H9 (cell line): ENCODE measurements at places on chromosomes 16 and 17. TPM values are rescaled to one million over a fixed set of nuclear protein-coding genes. Genes with fewer than 3 reads are reported as not detected.
A peak's percentile ranks its signal among the peaks of the same experiment; 100 is the strongest.

DNA sequence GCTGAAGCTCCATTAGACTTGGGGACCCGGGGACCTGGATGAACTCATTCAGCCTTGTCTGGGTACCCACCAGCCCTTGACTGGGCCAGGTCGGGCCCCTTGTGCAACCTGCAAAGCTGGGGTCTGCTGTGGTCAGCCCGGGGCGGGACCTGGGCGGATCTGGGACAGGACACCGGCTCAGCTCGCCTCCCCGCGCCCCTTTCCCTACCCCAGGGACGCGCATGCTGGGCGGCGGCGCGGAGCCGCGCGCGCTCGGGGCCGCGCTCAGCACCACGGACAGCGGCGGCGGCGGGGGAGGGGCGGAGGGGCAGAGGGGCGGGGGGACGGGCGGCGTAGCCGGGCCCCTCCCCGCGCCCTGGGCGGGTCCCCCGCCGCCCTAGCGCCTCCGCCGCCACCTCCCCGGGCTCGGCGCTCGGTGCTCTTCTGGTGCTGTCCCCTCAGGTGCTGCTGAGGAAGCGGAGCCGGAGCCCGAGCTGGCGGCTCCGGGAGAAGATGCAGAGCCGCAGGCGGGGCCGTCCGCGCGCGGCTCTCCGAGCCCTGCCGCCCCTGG, 7.4 kb downstream of the ACD start:
- peak; percentile 69 for DNase-seq

GRCh38 chr16:35628976-35629375, 2169.6 kb downstream of the TP53TG3F start:
- no peak for DNase-seq

- DNase-seq: no peak
Observed at GRCh38 chr16:60739737-60740683, 1296.2 kb downstream of the CDH8 start.

MFAP4 gene
- total RNA-seq: 1.5 and 2.0 TPM in 2 replicates

ABCA8 gene
- total RNA-seq: not detected in 2 replicates

ABAT gene
- 6.2 and 7.3 TPM in 2 replicates for total RNA-seq

GRCh38 chr16:66427871-66428681, 981 bp downstream of the BEAN1 start:
- DNase-seq: no peak

- peak; percentile 36 for DNase-seq
Observed at GRCh38 chr17:66716236-66717026, 118.5 kb upstream of the CACNG5 start.

C17orf78 gene
- not detected in 2 replicates for total RNA-seq

DNA sequence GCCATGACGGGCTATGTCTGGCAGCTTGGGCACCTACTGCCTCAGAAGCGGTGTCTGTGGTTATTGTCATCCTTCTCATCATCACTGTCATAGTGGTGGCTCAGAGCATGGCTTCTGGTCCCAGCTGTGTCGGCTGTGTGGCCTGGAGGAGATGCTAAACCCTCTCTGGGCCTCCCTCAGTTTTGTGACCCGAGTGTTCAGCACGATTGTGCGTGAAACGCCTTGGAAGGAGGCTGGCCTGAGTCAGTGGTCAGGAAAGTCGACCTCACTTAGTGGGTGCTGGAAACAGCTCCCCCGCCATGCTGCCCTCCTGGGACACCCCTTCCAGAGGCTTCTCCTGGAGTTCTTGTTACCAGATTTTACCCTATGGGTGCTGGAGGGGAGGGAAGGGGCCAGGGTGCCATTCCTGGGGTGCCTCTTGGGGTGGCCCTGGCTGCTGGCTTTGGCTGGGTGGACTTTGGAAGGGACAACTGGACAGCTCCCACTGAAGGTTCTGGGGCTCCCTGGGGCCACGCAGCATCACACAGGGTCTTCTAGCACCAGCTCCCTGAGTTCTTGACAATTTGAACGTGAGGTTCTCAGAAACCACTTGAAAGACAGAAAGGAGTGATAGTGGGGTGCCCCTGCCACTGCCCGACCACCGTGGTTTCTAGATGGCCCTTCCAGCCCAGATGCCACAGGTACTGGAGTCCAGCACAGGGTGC, 226.5 kb upstream of the GSE1 start:
- no peak for DNase-seq

TMEM11 gene
- 32.5 and 34.3 TPM in 2 replicates for total RNA-seq

GRCh38 chr17:78735832-78736525, 46.1 kb downstream of the CYTH1 start:
- no peak for DNase-seq

- no peak for DNase-seq
Observed at GRCh38 chr17:79891113-79891730, 52.0 kb upstream of the CBX4 start.

CRHR1 gene
- 0.42 and 0.52 TPM in 2 replicates for total RNA-seq

DNA sequence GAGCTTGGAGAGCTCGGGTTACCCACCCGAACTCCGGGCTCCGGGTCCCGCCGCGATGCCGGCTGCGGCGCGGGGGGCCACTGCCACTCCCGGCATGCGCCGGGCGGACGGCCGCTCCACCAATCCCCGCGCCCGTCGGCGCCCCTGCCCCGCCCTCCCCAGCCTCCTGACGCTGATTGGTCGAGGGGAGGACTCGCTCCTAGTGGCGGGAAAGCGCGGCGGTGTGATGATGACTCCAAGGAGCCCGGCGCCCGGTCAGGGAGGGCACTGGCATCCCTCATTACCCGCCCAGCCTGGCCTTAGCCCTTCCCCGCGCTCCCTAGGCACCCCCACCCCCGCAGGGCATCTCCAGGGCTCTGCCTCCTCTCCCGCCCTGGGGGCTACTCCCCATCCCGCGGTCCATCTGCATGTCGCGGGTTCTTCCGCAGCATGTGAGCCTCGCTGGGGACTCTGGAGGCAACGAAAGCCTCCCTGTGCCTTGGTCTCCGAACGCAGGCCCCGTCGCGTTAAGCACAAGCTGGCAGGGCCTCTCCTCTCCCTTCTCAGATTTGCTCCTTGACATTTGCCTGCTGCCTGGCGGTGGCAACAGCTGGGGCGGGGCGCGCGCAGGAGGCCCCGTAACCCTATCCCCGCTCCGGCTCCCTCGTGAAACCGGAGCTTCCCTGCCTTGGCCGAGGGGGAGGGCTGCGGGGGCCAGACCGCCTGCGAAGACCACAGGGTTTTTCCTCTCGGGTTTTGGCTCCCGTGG, 1.7 kb downstream of the ATP2A1 start:
- peak; percentile 93 for DNase-seq

DNA sequence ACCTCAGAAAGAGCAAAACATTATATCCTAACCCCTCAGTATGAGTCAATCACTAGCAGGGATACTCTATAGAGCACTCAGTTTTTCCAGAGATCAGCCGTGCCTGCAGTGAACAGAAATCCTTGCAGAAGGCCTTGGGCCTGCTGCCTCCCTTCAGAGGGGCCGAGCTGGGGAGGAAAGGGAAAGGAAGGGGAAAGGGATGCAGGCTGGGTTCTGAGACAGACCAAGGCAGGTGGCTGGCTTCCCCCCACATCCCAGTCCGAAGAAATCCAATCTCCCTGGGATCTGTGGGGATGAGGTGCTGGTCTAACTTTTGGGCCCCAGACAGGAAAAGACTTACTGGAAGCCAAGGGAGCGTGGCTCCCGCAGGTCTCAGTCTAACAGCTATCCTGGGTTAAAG, 25.3 kb downstream of the SRL start:
- no peak for DNase-seq

- no peak for DNase-seq
Observed at GRCh38 chr17:2022647-2023240, 2.4 kb downstream of the RTN4RL1 start.

CBFB gene
- total RNA-seq: 76.3 and 84.3 TPM in 2 replicates

NPB gene
- total RNA-seq: 2.1 and 2.4 TPM in 2 replicates

- DNase-seq: no peak
Observed at GRCh38 chr17:82457929-82458178, 687 bp upstream of the NARF start.

TERB1 gene
- total RNA-seq: not detected in 2 replicates

DNA sequence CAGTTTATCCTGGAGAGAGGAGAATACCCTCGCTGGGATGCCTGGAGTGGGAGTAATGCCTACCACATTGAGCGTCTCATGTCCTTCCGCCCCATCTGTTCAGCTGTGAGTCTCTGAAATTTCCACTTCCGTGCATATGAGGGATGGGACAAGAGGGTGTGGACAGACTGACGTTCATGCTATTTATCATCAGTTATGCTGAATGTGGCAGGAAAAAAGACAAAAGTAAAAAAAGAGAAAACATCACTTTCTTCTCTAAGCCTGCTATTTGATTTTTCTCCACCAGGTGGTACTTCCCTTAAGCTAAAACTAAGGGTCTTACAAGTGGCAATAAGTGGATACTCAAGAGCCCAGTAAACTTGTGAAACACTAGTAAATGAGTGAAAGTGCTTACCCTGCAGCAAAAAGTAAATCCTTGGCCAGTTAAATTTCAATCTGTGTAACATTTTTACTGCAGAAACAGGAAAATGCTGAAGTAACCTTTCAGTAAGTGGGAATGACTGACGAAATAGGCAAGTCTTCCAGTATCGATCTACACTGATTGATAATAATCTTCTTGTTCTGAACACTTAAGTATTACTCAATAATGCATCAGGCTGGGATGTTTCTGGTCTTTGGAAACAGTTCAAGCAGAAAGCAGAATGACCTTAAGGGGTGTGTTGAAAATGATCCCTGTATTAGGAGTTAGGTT, 5.6 kb downstream of the CRYBA1 start:
- no peak for DNase-seq

DNA sequence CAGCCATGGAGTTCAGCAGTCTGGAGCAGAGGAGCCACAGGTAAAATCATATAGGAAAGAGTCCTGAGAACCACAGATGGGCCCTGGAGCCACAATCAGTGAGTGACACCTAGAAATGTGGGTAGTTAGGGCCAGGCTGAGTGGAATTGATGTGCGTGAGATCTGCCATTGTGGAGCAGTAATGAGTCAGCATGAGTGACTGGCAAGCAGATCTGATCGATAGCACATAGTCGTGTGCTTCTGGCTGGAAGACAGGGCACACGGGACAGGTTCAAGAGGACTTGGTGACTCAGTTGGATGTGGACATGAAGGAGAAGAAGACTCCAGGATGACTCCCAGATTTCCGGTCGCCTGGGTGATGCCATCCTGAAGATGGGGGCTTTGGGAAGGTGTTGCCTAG, 12.3 kb downstream of the ADORA2B start:
- no peak for DNase-seq

KRTAP9-8 gene
- total RNA-seq: not detected in 2 replicates

GRCh38 chr17:47959825-47960655, 2.4 kb upstream of the PRR15L start:
- DNase-seq: no peak

GRCh38 chr17:1967213-1967612, 57.9 kb downstream of the RTN4RL1 start:
- peak; percentile 93 for DNase-seq

DLX3 gene
- 1.1 and 1.2 TPM in 2 replicates for total RNA-seq

DNA sequence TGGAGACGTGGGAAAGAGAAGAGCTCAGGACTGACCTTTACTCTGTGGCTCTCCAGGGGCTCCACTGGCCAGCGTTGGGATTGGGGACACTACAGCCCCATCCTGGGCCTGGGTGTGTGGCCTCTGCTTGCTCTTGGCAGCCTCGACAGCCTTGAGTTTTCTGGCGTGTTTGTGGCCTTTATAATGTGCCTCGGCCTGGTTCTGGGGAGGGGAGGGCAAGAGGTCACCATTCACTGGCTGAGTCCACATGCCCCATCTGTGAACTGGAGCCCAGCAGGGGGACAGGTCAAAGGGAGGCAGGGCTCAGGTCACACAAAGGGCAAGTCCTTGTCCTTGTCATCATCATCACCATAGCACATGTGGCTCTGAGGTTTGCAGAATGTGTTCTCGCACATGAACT, 11.7 kb downstream of the NKIRAS2 start:
- no peak for DNase-seq

GRCh38 chr16:5077304-5077703, 5.7 kb downstream of the ALG1 start:
- no peak for DNase-seq

DNA sequence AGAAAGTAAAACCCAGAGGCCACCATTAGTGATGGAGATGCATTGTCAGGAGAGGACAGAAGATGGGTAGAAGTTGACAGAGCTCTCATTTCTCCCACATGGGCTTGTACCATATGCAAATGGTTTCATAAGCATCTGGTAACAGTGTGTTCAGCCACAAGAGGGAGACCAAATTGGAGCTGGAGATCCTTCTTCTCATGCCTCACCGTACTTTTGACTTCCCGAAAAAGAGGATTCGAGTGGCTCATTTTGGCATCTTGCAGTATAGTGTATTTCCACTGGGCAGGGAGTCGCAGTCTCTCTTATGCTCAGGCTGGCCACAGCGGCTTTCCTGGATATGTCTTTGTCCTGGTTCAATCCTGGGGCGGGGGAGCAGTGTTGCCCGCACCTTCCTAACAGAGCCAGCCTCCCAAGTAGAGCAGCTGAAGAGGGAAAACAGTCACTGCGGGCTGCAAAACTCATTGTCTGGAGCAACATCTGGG, 23.8 kb downstream of the TBC1D3B start:
- DNase-seq: no peak

CSH2 gene
- total RNA-seq: not detected in 2 replicates

- DNase-seq: no peak
Observed at GRCh38 chr17:49749730-49750129, 14.2 kb downstream of the FAM117A start.

CCDC144A gene
- 1.6 and 1.9 TPM in 2 replicates for total RNA-seq

KIF18B gene
- total RNA-seq: 51.8 and 52.6 TPM in 2 replicates

- DNase-seq: no peak
Observed at GRCh38 chr17:19720631-19721426, 4.4 kb upstream of the SLC47A2 start.

DNA sequence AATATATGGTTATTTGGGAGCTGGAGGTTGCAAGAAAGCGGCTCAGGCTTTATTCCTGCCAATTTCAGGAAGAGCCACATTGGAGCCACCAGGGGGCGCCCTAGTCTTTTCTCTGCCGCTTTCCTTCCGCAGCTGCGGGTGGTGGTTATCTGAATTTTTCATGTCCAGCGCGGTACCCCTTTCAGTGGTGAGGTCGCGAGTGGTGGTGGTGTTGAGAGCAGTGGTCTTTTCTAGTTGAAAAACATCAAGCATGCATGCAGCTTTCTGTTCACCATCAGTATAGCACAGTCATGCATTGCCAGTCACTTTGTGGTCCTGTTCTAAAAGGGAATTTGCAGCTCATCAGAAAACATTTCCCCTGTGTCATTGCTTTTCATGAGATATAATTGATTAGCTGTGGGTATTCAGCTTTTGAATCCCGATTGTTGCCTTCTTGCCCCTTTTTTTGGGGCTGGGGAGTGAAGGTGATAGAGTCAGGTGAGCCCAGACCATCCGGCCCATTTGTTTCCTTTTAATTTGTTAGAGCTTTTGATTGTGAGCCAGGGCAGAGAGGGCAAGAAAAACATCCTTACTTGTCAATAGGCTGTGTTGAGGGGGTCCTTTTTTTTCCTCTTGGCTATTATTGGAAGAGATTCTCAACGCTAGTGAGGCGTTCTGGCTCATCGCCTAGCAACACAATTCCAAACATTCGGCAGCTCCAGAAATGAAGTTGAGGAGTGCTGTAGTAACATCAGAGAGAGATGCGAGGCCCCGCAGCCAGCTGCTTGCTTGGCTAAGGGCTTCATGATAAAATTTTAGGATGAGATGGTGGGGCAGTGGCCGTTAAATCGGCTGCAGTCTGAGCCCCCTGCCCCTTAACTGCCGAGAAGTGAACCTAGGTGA, 119.0 kb downstream of the SNX29 start:
- peak; percentile 56 for DNase-seq

- peak; percentile 3 for DNase-seq
Observed at GRCh38 chr16:86075839-86076440, 177.0 kb downstream of the IRF8 start.
